ENCODE measurements at places on chromosomes 7 and 10. TPM values are rescaled to one million over a fixed set of nuclear protein-coding genes. Genes with fewer than 3 reads are reported as not detected.

DNA sequence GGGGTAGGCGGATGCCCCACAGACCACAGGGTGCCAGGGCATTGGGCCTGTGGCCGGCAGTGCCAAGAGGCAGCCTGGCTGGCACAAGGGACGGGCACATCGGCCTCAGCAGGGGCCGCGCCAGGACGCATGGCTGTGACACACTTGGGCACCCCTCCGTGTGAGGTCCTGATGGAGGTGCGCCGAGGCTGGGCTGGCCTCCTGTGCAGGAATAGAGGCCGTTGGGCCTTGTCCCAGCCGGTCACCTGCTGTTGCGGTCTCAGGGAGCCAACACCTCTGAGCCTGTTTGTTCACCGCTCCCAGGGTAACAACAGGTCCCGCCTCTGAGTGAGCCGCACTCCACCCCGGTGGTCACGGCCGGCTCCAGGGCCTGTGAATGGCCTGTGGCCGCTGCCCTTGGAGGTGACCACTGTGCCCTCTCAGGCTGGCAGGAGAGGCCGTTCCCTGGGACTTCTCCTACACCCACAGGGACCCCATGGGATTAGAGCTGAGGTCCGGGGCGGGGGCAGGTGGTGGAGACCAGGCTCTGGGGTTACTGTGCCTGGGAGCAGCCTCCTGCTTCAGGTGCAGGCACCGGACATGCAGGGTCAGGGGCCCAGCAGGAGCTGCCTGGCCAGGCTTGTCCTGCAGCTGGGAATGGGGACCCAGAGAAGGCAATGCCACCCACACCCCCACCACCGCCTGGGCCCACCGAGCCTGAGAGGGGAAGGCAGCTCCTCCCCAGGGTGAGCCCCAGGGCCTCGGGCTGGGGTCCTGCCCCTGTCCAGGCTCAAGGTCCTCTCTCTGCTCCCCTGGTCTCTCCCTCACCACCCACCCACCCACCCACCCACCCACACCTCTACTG, 12.0 kb downstream of the PWWP2B start:
- DNase-seq: no peak

DNA sequence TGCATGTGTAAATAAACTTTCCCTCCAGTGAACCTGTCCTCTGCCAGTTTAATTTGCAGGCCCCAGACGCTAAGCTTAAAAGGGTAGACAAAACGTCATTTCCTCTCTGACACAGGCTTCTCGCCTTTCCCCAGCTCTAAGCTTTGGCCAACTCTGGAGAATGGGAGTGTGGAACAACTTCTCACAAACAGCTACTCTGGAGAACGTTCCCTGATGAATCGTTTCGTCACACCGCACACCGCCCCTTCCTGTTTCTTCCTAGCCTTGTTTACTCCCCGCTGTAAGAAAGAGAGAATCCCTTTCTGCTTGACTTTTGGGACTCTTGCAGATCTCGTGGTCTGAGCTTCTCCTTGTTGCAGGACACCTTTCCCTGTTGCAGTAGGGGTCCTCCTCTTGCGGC, 564.2 kb downstream of the TCERG1L start:
- no peak for DNase-seq

DNA sequence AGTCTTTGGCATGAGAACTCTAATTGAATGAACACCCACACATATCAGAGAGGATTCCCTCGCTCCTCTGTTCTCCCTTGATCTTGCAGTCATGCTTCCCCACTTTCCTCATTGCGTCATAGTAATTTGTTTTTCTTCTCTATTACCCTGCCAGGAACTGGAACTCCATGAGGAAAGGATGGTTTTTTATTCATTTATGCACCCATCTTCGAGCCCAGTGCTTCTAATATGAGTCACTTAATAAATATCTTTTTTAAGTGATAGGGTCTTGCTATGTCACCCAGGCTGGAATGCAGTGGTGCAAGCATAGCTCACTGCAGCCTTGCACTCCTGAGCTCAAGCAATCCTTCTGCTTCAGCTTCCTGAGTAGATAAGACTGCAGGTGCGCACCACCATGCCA, 83.5 kb downstream of the OTUD1 start:
- no peak for DNase-seq

DNA sequence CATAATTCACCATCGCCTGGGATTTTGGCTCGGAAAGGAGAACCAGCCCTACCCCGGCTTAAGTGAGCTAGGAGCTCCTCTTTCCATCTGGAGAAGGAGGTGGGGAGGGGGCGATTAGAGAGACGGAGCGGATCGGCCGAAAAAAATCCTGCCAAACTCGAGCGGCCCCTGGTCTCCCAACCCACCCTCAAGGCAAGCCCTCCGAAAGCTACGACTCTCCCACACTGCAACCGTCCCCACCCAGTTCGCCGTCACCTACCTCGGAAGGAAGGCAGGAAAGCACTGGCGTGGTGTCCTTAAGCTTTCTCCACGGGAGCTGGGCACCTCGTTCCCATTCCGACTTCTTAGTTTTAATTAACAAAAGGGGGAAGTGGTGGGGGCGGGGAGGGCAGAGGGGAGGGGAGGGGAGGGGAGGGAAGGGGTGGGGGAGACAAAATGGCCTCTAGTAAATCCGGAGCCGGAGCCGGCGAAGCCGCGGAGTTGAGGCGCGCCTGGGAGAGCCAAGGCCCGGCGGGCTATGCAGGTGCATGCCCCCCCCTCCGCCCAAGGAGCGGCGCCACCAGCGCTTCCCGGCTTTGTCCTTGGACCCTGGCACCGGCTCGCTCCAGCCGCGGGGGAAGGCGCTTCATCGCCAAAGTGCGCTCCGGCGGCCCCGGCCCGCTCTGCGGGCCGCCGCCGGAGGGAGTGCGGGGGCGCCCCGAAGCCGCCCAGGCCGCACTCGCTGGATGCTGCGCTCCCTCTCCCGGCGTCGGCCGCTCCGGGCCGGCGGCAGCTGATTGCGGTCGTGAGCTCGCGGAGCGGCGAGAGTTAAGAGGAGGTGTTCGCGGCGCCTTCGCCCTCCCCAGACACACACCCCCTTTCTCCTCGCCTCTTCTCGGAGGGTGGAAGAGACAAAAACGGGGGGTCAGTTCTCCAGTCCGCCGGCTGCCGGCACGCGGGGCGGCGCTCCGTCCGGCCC, at the start of gene LRRC4:
LRRC4 (minus strand) TSS at position 784 of the 958 bp plus-strand sequence. CDS start 797 bp downstream, outside the sequence.
- no peak for DNase-seq

The TRIM50 gene
- not detected for total RNA-seq

The CTBP2 gene
- total RNA-seq: 52.2 TPM

The SLC18A2 gene
- total RNA-seq: not detected

DNA sequence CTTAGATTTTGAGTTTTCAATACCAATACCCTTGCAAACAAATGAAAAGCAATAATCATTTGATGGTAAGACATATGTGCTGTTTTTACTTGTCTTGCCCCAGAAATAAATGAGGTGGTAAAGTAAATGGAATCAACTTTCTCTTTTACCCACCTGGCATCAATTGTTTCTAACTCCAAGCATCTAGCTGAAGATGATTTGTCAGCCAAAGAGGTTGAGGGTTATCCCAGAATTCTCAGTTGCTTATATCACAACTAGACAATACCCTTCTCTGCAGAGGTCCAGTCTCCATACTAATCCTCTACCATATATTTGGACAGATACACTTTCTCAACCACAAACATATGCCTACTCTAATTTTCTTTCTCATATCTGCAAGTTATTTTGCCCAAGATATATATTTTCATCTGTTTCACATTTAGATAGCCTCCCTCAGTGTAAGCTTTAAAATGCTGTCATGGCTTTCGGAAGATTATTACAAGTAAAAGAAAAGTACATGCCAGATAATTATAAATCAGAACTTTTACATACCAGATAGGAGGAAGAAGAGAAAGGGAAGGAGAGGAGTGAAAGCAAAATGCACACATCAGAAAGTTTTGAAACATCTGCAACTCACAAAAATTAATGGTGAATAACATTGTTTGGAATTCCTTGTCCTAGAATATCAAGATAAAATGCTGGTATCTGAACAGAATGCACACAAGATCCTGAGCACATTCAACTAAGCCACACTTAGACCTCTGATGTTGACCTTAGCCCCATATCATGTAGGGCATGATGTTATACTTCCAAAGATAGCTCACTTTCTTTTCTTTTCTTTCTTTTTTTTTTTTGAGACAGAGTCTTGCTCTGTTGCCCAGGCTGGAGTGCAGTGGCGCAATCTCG, 146.6 kb downstream of the REEP3 start:
- DNase-seq: no peak

- no peak for DNase-seq
Observed at GRCh38 chr10:79058899-79059841, 9.6 kb upstream of the ZMIZ1 start.

DNA sequence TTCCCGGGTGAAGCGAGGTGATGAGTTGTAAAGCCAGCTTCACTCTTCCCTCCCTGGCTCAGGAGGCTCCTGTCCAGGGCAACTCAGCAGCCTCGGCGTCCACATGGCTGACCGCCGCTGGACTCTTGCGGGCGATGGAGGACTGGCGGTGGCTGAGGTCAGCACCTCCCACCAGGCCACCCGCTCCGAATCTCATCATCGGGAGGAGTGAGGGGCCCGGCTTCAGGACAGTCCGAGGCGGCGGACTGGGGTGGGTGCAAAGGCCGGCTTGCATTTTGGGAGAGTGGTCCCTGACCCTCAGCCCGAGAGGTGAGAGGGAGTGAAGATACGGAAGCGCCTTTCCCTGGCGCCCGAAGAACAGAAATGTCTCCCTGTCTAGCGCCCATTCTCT, 759 bp downstream of the DNAJB12 start:
- DNase-seq: no peak

DNA sequence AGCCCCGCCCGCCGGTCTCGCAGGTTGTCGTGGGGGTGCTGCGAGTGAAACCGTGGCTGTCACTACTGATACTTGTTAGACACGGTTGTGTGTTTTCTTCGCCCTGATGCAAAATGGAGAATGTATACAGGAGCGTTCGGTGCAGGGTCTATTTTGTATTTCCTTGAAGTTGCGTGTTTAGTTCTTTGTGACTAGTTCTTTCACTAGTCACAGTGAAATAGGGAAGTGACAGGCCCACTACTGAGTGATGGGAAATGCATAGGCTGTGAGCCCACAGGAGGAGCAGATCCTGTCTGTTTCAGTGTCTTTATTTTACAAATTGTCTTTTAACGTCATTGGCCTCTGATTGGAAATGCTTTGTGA, 675 bp downstream of the ABRAXAS2 start:
- no peak for DNase-seq

GRCh38 chr7:12769444-12769843, 82.0 kb downstream of the ARL4A start:
- no peak for DNase-seq

DNA sequence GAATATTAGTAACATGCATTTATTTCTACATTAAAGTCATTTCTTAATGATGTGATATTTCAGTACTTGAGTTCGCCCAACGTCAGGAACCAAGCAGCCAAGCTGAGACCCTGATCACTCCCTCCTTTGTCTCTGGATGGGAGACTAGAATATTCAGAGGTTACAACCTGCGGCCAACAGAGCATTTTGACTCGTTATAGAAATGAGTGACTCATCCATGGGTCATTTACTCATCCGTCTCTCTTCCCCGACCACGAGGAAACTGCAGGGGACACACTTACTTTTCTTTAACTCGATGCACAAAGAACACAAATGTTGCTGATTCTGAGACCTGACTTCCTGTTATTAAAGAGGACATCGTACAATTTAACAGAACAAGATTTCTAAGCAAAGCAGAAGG, 343.3 kb downstream of the FRMD4A start:
- no peak for DNase-seq

The CAMK2B gene
- total RNA-seq: 325 TPM

DNA sequence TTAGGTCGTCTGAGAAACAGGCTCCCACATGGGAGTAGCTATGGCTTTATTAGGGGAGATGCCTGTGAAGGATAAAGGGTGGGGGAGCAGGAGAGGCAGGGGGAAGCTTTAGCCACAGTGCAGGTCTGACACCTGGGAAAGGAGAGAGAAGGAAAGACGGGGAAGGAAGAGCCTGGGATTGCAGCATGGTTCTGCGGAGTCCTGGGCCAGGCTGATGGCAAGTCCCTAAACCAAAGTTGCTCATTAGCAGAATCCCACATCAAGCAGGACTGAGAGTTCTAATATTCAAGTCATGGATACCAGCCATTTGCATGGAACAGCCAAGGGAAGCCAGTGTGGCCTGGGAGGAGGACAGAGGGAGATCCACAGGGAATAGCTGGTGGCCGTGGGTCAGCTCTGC, 414.8 kb downstream of the RPS24 start:
- no peak for DNase-seq

- no peak for DNase-seq
Observed at GRCh38 chr7:70923181-70923845, 208.6 kb upstream of the GALNT17 start.

The EPC1 gene
- 39.9 TPM for total RNA-seq
